Retinal pigment epithelial cell (primary cell): ENCODE measurements at places on chromosomes 2 and 18.
A peak's percentile ranks its signal among the peaks of the same experiment; 100 is the strongest.

DNA sequence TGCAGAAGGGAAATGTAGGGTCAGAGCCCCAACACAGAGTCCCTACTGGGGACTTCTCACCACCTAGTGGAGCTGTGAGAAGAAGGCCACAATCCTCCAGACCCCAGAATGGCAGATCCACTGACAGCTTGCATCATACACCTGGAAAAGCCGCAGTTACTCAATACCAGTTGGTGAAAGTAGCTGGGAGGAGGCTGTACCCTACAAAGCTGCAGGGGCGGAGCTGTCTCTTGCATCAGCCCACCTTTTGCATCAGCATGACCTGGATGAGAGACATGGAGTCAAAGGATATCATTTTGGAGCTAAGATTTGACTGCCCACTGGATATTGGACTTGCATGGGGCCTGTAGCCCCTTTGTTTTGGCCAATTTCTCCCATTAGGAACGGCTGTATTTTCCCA, 237.3 kb downstream of the CALCRL start:
- no peak for DNase-seq

DNA sequence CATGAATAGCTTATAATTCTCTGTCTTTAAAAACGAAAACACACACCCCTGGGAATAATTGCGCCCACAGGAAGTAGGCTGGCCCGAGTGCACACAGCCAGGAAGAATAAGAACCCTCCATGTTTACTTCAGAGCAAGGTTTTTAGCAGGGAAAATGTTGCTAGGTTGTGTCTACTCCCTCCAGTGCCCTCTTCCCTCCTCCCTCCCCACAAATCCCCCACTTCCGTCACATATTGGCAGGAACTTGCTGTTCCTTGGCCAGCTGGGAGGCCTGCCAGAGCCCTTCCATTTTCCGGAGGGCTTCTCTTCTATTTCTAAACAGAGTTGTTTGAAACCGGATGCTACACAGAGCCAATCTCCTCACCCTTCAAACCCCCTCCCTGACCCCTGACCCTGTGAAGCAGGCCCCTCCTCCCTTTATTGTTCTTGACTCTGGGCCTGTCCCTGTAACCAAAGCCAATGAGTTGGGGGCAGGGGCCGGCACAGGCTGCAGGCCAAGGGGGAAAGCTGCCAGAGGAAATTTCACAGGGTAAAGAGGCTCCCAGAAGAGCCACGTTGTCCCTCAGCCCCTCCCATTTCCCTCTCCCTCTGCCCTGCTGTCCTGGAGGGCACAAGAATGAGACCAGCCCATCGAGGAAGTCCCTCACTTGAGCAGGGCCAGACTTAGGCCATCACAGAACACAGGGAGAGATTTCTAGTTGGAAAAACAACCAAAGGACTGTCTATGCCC, 49.8 kb upstream of the LGALSL start:
- peak; percentile 89 for DNase-seq

DNA sequence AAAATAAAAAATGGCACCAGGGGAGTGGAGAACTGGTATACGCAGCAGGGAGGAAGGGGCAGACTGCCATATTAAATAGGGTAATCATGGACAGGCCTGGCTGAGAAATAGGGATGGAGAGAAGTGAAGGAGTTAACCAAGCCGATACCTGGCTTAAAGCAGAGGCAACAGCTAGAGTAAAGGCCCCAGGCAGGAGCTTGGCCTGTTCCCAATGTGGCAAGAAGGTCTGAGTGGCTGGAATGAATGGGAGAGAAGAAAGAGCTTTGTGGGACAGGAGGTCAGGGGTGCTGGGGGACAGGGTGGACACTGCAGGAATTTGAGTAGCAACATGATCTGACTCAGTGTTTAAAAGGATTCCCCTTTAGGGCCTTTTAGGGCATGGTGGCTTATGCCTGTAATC, 15.9 kb upstream of the AGFG1 start:
- no peak for DNase-seq

- peak; percentile 55 for DNase-seq
Measured at GRCh38 chr2:160194351-160194750, 5.7 kb downstream of the ITGB6 start.

DNA sequence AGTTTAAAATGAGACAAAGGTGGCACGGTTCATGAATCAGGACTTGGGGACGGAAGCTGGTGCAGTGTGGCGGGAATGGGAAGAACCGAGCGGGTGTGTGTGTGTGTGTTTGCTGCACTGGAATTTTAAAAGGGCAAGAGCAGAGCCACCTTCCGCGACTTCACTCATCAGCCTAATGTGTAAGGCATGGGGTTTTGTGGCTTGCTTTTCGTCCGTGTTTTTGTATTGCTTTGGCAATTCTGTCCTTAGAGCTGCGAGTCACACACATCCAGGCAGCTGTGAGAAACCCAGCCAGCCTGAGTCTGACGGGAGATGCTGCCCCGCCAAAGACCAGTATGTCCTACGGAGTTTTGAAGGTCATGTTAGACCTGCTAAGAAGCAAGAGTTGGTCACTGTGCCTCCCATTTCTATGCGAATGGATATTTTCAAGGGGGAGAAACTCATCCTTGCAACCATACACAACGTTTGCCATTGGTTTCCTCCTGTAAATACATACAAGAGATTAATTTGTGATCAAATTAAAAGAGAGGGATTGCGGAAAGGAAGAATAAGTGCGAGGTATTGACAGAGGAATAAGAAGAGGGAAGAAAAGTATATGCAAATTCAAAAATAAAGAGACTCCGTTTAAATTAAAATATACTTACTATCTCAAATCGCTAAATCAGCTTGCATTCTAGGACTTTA, 665 bp upstream of the CACNB4 start:
- DNase-seq, result no peak

GRCh38 chr2:172181840-172182239, 79.1 kb upstream of the DLX2 start:
- no peak for DNase-seq

GRCh38 chr18:77608807-77609206, 359.2 kb downstream of the GALR1 start:
- no peak for DNase-seq

GRCh38 chr2:37173741-37174140, 14.7 kb downstream of the SULT6B1 start:
- no peak for DNase-seq

DNA sequence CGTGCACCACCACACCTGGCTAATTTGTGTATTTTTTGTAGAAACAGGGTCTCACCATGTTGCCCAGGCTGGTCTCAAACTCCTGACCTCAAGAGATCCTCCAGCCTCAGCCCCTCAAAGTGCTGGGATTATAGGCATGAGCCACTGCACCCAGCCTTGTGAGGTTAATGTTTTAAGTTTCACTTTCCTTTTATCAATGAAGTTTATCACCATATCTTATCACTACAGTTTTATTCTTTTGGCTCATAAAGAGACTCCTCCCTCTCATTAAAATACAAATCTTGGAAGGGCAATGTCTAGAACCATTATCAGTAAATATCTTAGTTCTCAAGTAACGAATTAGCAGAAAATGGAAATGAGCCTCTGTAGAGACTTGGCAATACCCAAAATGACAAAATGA, 173.8 kb downstream of the BCL11A start:
- no peak for DNase-seq

GRCh38 chr18:56109757-56110156, 521.8 kb upstream of the TCF4 start:
- no peak for DNase-seq
